ENCODE measurements at places on chromosomes 2 and 18.

DNA sequence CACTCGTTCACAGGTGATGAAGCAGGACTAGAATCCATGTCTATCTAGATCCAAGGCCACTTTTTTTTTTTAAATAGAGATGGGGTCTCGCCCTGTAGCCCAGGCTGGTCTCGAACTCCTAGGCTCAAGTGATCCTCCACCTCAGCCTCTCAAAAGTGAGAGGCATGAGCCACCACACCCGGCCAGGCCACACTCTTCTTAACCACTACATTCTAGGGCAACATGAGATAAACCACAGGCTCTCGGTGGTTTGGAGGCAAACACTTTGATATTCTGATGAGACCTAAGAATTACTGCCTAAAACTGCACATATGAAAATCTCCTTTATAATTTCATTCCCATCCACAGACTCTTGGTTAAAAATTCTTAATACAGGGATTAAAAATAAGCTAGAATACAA lies 51.8 kb downstream of the USP34 start:
- DNase-seq, result no peak

DNA sequence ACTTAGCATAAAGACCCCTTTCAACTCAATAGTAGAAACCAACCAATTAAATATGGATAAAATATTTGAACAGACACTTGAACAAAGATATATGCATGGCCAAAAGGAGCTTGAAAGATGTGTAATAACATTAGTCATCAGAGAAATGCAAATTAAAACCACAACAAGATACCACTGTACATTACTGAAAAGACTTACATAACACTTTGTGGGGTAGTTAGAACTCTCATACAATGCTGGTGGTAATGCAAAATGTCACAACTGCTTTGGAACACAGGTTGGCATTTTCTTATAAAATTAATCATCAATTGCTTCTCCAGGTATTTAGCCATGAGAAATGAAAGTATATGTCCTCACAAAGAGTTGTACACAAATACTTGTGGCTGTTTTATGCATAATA lies 60.7 kb downstream of the TTC27 start:
- DNase-seq, result no peak

DNA sequence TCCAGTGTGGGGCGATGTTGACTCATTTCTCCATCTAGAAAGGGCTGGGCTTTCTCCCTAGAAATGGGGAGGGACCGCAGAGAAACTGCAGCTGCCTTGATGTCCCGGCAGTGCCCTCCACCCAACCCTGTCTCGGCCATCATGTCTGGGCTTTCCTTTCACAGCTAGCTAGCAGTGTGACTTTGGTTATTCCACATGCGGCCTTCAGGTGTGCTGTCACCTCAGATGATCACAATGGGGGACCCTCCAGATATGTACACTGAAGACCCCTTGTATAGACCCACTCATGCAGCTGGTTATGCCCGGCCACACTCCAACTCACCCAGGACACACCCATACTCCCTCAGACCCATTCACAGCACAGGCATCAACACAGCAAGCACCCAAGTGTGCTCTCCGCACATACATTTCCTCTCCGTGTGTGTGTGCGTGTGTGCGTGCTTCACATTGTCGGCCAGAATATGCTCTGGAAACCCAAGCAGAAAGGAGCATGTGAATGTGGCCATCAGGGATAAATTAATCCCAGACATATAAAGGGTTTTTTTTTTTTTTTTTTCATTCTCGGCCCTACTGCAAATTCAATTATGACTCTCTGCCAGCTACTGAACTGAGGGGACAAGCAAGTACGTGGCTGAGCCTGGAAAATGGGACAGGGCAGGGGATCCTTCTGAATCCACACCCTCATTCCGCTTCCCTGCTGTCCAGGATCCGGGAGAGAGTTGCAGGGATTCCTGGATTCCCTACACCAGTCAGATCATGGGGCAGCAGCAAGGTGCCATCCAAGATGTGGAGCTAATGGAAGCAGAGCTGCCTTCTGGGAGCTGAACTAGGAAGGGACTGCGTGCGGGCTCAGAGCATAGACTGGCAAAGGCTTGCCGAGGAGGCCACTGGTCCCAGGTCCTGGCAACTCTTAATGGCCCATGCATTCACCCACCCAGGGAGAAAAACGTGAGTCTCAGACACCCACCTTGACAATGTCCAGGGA lies 240.2 kb downstream of the DYSF start:
- DNase-seq, result no peak

- no peak for DNase-seq
These were observed 35.4 kb upstream of the HNMT start for GRCh38 chr2:137928547-137929518.

- DNase-seq, result no peak
These were observed 18.9 kb upstream of the ALLC start for GRCh38 chr2:3639015-3639630.

DNA sequence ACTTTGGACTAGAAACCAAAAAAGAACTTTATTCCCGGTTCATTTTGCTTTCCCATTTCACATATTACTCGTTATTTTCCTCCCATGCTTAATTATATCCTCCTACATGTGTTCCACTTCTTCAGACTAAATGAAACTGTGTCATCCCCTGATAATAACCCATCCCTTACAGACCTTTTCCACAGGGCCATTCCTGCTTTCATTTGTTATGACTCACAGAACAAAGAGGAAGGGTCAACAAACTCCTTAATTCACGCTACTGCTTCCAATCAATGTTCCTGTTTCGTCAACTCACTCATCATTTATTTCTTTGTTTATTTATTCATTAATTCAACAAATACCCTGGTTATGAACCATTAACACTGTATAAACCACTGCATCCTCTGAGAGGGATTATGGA lies 104.5 kb downstream of the ZEB2 start:
- no peak for DNase-seq

GRCh38 chr2:176283291-176284068 lies 14.2 kb downstream of the MTX2 start:
- no peak for DNase-seq

GRCh38 chr18:52254367-52254766 lies 85.6 kb upstream of the DCC start:
- DNase-seq, result no peak

Measured in COR-L47 (cell line).